Vagina (tissue), 2 donors: ENCODE measurements at places on chromosomes 12 and 14. TPM values are rescaled to one million over a fixed set of nuclear protein-coding genes. Genes with fewer than 3 reads are reported as not detected.

GRCh38 chr12:68267892-68268396, 14.5 kb upstream of the IL22 start:
- no peaks in the 10 kb centered on the region for H3K27me3 ChIP-seq
- H3K4me3 ChIP-seq, result no peak overlapping the region
- DNase-seq, result no peak
- H3K36me3 ChIP-seq, result no peaks in the 10 kb centered on the region
- H3K4me1 ChIP-seq, result no peaks in the 10 kb centered on the region

GRCh38 chr14:25121337-25122129, 71.6 kb upstream of the STXBP6 start:
- no peaks in the 10 kb centered on the region for H3K36me3 ChIP-seq
- no peaks in the 10 kb centered on the region for H3K4me1 ChIP-seq
- DNase-seq, result no peak
- H3K27me3 ChIP-seq, result no peaks in the 10 kb centered on the region

- no peaks in the 10 kb centered on the region for H3K27me3 ChIP-seq
- no peak overlapping the region for H3K4me3 ChIP-seq
- H3K4me1 ChIP-seq, result no peaks in the 10 kb centered on the region
- DNase-seq, result no peak
- no peaks in the 10 kb centered on the region for H3K36me3 ChIP-seq
- no peak overlapping the region for H3K27ac ChIP-seq
Measured at GRCh38 chr12:77996670-77997069, 166.0 kb downstream of the NAV3 start.

- DNase-seq, result no peak
- no peaks in the 10 kb centered on the region for H3K36me3 ChIP-seq
- H3K4me1 ChIP-seq, result peaks cover 47% of the 10 kb centered on the region
- H3K27me3 ChIP-seq, result no peaks in the 10 kb centered on the region
Measured at GRCh38 chr14:49621114-49621881, 699 bp downstream of the MGAT2 start.

Gene ARL6IP4
- total RNA-seq, result 147 TPM

Gene KRT5
- total RNA-seq, result 4,247 TPM
